ENCODE measurements at places on chromosomes 13 and 19.

DNA sequence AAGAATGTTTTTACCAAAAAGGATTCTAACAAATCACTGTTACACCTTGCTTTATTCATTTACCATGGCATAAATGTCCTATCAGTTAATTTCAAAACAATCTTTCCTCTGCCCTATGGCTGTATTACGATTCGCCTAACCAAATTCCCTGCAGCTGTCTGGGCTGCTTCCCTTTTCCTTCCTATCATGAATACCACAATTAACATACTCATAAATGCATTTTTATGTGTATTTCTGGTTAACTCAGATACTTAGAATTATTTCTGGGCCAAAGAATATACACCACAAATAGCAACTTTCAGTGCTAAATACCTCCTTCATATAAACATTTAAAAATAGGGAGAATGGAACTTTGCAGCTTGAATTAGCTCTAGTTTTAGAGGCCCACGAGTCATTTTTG lies 30.4 kb downstream of the ANKRD10 start:
- DNase-seq, result no peak

DNA sequence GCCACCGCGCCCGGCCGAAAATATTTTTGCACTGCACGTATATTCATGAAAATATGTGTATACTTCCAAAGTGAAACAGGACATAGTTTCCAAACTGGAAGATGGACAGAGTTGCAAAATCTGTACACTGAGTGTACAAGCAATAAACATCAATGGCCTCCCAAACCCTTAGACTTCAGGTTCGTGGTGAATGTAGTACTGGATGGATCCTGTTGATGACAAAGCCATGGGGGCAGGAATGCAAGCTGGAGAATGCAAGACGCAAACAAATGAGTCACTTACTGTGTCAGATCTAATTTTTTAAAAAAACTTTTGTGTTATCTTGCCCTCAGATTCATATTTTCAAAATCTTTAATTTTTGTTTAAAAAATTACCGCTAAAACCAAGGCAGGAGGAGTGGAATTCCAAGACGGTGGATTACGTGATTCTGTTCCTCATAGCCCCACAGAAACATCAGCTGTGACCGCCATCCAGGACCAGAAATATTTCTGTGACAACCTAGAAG lies 12.7 kb upstream of the LILRA2 start:
- no peak for DNase-seq

GRCh38 chr19:52138983-52139251 lies 821 bp downstream of the ZNF616 start:
- DNase-seq, result no peak

GRCh38 chr13:53150568-53150967 lies 122.0 kb downstream of the OLFM4 start:
- DNase-seq, result no peak

DNA sequence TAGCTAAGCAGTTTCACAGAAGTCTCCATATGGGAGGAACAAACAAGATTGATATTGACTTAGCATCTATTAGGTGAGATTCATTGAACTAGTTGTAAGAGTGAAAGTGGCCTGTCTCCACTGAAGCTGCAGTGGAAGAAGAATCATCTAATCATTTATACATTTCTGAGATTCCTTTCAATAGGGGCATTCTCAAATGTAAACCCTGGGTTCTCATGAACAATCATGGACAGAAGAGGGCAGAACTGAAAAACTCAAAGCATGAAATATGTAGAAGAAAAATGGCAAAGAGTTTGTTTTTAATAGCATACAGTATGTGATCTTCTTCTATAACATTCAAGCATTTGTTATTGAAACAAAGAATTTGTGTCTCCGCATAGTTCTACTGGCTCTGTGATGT lies 17.6 kb upstream of the POSTN start:
- peak; percentile 74 for DNase-seq

GRCh38 chr19:37470216-37470615 lies 1.1 kb downstream of the ZNF570 start:
- no peak for DNase-seq

DNA sequence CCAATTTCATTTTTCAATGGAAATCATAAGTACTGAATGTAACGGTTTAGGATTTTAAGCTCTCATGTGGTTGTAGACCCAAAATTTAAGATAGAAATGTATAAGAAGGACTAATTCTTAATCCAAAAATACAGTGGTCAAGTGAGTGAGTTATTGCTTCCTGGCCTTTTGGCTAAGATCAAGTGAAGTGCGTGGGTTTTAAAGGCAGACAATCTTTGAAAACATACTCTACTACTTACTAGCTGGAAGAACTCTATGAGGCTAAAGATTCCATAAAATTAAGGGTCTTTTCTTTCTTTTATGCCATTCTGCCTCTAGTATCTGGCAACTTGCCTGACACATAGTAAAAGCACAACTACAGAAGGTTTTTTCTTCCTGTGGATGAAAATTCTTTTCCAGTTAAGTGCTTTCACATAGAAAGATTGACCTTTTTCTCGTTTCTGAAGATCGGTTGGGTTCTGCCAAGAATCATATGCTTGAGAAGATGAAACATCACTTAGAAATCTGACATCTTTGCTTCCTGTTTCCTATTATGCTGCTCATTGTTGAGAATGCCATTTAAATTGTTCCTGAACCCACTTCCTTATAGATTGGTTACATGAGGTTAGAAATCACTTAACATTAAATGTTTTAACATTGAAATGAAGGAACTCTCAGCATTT lies 26.4 kb upstream of the SCEL start:
- DNase-seq, result peak; percentile 68

GRCh38 chr19:42563352-42564210 lies 31.1 kb downstream of the CEACAM8 start:
- peak; percentile 39 for DNase-seq

- DNase-seq, result no peak
These were observed 4.4 kb downstream of the BCAT2 start for GRCh38 chr19:48806518-48806817.

DNA sequence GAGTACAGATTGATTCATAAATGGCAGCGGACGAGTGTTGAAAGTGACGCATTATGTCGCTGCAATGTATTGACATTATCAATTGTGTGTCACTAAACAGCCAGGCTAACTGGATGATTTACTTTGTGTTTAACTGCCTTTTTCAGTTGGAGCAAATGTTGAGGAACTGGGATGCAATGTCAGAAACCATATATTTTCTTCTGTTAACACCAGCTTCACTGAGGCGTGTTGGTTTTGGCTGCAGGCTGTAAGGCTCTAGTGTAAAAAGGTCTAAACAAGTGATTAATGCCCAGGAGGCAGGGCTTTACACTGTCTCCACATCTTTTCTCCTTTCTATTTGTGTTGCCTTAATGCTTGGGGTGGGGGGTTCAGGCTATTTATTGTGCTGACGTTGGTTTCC lies 80.1 kb downstream of the GGACT start:
- no peak for DNase-seq

DNA sequence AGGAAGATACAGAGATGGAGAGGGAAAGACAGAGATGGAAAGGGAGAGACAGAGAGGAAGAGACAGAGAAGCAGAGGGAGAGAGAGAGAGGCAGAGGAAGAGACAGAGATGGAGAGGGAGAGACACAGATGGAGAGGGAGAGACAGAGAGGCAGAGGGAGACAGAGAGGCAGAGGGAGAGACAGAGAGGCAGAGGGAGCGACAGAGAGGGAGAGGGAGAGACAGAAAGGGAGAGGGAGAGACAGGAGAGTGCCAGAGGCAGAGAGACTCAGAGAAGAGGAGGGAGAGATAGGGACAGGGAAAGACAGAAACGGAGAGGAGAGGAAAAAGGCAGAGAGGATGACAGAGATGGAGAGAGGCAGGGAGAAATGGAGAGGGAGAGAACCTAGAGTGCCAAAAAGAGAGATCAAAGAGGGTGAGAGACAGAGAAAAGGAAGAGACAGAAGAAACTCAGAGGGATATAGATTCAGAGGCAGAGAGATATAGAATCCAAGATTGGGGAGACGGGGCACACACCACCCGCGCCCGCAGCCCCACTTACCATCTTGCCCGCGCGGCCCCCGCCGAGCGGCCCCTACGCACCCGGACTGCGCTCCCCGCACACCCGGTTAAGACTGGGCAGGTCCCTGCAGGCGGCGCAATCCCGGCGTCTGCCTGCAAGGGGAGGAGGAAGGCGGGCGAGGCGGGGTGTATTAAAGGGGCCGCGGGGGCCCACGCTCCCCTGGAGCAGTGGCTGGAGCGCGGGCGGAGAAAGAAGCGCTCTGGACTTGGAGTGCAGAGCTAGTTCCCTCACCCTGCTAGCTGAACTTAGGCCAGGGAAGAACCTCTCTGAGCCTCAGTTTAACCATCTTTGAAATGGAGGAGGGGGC lies 10.7 kb downstream of the TM6SF2 start:
- no peak for DNase-seq

DNA sequence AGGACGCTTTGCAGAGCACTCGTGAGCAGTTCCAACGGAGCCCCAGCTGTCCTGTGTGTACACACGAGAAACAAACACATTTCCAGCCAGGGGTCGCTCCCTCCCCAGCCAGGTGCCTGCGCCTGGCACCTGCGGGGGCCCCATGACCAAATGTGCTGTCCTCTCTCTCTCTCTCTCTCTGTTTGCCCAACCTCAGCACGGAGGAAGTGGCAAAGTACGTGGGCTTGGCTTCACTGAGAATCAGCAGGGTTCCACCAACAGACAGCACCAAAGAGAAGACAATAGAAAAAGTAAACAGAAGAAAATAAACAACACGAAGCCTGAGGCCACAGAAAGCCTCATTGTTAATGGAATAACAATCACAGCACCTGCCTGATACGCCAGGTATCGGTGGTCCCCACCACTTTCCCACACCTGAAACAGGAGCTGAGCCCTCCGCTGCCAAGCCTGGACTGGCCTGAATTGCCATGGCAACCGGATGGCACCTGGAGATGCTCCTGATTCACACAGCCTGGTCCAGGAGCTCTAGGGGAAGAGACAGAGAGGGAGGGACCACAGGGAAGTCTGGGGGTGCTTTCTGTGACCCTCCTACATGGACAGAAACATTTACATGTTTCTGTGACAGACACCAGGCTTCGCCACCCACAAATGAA lies 103.9 kb upstream of the CACNA1A start:
- DNase-seq, result no peak

GRCh38 chr13:78680576-78681350 lies 21.8 kb upstream of the OBI1 start:
- DNase-seq, result no peak

- no peak for DNase-seq
These were observed 12.5 kb downstream of the SLC44A2 start for GRCh38 chr19:10637894-10638293.

GRCh38 chr13:85659493-85659892 lies 139.7 kb downstream of the SLITRK6 start:
- DNase-seq, result no peak

DNA sequence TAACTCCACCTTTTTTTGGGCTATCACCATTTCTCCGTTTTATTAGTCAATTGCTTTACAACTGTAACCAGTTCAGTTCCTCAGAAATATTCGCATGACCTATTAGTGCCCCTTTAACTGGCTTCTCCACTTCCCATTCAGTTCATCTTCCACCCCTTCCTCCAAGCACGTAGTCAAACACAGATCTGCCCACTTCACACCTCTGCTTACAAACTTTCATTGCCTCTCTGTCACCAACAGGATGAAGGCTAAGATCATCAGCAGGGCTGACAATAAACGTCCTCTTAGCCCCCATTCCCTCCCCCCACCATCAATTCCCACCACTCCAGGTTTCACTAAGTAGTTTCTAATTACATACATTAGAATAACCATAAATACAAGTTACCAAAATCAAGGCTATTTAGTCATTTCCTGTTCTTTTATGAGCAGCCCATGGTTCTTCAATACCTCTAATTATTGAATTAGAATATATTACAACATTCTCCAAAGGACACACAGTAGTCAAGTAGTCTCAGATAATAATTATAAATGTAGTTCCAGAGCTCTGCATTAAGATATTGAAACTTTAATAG lies 95.7 kb downstream of the SPRY2 start:
- no peak for DNase-seq

DNA sequence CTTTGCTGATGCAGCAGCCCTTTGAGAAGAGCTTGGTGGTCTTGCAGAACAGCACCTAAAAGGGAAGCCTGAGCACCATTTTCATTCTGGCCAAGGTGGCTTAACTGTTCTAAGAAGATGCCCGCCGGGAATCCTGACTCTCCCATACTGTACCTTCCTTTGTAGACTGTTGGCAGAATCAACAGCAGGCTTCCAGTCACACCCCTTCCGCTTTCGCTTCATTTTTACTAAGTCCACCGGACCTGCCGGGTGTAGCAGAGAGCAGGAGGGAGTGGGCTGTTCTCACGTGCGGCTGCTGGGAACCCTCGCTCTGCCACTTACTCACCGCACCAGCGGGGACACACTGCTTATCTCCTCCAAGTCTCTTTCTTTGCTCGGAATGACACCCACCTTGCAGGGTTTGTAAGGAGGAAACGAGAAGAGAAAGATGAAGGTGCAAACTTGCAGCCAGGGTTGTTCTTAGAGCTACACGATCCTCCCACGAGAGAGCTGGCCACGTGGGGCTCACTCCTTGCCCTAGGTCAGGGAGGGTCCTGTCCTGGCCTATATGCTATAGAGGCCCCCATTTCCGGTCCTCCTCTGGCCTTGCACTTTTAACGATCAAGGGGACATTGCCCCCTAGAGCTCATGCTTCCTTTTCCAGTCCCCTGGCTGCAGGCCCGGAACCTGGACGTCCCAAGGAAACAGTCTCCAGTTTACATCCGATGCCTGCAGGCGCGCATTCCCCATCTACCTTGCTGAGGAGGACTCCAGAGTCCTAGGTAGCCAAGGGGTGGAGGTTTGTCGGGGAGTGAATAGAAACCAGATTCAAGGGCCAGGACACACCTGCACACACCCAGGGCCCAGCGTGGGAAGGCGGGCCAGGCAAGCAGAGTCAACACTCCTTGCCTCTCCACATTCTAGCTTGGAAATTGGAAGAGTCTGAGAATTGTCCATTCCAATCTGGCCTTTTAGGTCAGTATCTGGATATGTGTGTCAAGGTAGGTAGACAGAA lies 453.6 kb downstream of the IRS2 start:
- no peak for DNase-seq

DNA sequence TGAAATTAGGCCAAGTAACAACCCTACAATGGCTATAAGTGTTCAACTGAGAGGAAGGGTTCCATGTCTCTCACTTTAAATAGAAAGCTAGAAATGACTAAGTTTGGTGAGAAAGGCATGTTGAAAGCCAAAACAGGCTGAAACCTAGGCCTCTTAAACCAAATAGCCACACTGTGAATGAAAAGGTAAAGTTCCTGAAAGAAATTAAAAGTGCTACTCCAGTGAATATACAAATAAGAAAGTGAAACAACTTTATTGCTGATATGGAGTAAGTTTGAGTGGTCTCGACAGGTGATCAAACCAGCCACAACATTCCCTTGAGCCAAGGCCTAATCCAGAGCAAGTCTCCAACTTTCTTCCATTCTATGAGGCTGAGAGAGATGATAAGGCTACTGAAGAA lies 209.6 kb downstream of the KLF12 start:
- DNase-seq, result no peak

DNA sequence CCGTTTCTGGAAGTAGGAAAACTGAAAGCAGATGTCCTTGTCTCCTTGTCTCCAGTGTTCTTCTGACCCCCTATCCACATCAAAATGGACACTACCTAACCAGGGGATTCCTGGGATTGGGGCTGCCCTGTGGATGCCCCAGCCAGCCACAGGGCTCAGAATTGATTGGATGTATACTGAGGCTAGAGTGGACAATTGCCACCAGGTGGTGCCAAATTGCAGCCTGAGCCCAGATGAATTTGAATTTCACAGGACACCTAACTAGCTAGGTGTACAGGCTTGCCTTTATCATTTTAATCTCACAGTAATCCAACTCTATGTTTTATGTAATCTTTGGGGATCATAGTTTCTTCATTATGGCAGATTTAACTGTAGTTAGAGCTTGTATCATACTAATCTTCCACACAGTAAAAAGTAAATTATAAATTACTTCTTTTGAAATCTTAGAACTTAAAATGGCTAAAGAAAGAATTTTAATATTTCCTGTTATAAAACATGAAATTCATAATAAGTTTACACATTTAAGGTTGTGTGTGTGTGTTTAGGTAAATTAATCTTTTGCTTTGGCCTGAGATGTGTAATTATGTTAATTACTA lies 58.0 kb downstream of the PIBF1 start:
- DNase-seq, result peak; percentile 42

Measured in fibroblast of skin of scalp (primary cell).